ENCODE measurements at places on chromosomes 4 and X.

DNA sequence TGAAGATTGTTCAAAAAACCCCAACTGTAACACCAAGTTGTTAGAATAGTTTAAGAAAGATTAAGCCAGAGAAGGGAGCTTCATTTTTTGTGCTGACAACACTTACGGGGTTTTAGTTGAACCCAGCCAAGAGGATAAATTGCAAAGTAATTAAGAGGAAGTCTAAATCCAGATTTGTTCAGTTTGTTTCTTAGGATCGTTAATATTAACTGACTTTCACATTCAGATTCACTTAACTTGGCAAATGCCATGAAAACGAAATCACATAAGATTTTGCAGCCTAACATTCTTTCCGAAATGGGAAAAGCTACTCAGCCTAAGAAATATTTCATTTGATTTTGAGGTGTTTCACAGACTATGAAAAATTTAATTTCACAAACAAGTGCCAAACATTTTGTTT is 511.3 kb downstream of the TRIML1 start:
- no peak for DNase-seq

DNA sequence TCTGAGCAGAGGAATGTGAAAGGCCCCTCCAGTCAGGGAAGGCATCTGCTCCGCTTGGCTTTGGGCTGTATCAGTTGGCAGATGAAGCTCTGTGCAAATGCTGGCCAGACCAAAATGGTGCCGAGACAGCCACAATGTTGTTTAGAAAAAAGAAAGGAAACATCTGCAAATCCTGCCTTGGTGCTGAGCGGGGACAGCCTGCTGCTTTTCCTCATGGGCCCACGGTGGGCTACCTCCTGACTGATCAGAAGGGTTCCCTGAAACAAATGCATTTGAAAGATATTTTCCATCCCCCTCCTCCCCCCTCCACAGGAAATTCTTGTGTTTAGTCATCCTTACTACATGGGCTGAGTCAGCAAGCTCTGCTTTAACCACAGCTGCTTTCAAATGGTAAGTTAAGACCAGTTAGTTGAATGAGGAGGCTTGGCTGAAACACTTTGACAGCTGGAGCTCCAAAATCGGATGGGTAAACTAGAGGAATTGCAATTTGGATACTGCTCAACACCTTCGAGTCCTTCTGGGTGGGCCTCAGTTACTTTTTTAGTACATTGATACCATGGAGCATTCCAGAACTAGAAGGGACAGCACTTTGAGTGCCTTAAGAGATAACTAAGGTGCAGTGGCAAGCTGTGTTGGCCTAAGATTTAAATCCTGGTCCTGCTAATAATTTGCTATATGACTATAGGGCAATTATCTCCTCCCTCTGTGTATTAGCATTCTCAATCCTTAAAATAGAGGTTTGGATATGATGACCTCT is 36.0 kb downstream of the PLAC1 start:
- no peak for DNase-seq

DNA sequence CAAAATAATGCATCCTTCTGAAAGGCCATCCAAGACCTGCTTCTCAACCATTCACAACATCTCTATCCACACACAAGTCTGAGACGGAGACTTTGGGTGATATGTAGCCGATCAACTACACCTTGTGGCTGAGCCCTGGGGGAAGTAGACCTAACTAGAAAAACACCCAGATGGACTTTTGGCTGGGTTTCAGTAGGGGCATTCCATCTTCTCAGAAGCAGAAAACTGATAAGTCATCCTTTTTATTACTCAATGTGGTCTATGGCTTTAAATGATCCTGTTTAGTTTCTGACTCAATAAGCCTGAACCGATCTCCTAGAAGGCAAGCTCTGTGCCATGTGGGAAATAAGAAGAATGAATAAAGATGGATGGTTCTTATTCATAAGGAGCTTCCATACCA is 82.5 kb upstream of the AFF2 start:
- no peak for DNase-seq

DNA sequence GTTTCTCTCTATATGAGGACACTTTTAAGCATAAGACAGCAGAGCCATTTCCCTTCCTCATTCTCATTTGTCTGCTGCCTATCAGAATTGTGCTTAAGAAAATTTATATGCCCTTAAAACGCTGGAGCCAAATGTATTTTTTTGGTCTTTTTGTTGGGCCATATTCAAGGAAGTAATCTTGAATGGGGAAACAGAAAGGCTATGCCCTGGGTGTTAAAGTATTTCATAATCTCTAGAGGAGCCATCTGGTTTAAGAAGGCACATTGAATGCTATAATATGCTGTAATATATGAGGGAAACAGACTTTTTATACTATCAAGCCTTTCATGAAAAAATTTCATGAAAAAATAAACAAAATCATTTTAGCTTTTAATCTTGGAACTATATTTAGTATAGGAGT is 4.3 kb downstream of the DMD start:
- no peak for DNase-seq

- DNase-seq, result no peak
Observed at GRCh38 chr4:7581477-7581876, 146.7 kb upstream of the PSAPL1 start.

DNA sequence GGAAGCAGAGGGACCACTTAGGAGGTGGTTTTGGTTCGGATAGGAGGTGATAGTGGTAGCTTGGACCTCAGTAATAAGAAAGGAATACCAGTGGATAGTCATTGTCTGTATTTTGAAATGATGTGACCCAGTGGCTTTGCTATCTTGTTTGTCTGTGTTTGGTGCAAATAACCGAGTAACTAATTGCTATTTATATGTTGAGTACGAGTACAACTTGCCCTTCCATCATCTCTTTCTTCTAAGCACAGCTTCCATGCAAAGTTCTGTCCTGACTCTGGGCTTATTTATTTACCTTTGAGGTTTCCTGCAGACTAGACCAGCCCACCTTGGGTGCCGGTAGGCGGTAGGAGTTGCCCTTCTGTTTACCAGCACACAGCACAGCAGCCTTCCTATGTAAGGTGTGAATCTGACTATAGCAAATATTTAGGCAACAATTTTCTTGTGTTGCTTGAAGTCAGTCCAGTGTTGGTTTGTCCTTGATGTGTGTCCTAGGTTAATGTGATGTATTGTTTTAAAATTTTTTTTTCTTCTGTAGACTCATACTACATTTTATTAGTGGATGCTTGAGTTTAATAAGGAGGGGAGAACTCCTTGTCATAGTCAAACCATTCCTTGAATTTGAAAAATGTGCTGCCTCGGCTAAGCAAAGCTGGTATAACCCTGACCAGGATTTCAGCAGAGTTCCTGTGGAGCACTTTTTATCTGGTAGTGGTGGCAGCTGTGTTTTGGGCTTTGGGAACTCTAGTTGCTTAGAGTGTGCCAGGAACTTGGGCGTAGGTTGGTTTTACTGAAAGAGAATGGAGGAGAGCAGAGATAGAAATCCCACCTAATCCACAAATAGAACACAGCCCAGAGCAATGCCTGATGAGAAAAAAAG is 21.9 kb downstream of the PTTG2 start:
- DNase-seq, result no peak

- DNase-seq, result no peak
Observed at GRCh38 chrX:47169726-47170515, 23.7 kb upstream of the UBA1 start.

GRCh38 chrX:45771560-45772340 is 571.1 kb upstream of the DIPK2B start:
- DNase-seq, result no peak

GRCh38 chrX:38165023-38165422 is 55.6 kb downstream of the SRPX start:
- DNase-seq, result no peak

DNA sequence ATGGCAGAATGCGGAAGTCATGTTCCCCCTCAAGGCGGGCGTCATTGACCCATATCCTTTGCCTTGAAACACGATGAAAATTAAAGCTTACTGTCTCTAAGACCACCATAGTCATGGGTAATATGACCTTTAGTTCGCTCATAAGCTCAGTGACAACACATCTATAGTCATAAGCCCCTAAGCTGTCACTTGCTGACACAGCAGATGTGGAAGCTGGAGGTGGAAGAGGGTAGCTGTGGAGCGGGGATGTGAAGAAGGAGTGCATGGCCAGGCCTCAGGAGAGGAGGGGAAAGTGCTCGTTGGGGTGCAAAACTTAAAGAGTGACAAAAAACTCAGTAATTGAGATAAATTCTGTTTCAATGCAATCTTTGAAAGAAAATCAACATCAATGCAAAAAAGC is 134.0 kb upstream of the PDLIM3 start:
- DNase-seq, result no peak

DNA sequence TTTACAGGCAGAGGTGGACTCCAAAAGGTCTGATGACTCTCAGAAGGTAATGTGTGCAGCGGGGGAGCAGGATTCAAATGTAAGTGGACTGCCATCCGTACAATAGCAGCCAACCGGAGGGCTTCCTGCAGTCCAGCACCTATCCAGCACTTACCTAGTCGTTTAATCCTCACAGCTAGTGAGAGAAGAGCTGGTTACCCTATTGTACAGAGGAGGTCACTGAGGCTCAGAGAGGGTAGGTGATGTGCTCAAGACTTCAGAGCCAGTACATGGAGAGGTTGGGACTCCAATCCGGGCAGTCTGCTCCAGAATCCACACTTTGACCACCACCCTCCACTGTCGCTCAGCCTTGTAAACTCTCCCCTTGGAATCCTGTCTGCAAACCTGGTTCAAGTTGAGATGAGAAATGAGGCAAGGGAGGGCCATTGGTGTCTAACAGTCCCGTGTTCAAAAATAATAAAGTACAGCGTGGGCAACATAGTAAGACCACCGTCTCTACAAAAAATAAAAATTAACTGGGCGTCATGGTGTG is 22.5 kb upstream of the JAKMIP1 start:
- DNase-seq, result no peak

DNA sequence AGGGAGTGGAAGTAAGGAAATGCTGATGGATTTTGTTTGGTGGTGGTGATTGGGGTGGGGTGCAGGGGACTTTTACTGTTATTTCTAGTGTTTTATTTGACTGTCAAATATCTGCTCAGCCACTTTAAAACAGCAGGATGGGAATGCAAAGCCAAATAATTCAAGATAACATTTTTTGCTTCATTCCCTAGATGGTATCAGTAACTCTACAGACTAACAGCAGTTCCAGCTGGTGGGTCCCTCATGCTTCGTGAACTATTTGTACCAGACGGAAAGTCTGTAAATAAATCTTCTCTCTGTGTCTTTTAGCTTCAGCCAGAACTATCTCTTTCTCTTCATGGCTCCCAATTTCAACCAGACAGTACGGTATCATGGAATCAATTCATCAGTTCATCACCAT is 27.5 kb downstream of the GPR143 start:
- DNase-seq, result no peak

DNA sequence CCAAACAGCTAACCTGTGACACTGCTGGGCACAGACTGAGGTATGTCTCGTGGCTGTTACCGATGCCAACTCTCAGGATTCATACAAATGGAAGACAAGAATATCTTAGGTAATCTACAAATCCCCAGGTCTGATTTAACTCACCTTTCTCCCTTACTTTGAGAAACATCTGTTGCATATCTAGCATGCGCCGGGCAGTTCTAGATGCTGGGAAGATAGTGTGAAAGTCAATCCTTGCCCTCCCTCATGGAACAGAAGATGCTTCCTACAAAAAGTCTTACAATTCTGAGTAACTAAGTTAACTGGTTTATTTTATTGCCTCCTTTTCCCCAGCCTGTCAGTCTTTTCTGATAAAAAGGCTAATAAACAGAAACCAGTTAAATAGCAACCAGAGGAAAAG is 212.2 kb upstream of the FAT1 start:
- DNase-seq, result no peak
